Fibroblast of villous mesenchyme (primary cell): ENCODE measurements at places on chromosomes 11 and 22.

GRCh38 chr11:59953463-59954218 lies 10.2 kb upstream of the OOSP4A start:
- no peak for DNase-seq

DNA sequence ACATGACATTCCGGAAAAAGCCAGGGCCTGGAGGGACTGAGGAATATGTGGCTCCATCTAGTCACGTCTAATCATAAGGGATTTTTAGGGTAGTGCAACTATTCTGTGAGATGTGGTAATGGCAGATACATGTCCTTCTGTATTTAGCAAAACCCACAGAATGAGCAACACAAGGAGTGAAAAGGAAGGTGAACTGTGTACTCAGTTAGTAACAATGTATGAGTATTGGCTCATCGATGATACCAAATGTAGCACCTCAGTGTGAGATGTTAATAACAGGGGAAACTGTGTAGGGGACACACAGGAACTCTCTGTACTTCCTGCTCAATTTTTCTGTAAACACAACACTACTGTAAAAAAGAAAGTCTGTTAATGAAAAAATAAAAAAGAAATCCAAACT lies 42.0 kb upstream of the CARS1 start:
- no peak for DNase-seq

GRCh38 chr11:94511932-94512781 lies at the start of gene C11orf97:
TSS of gene C11orf97 (plus strand) at chr11:94512461. CDS start at chr11:94512529, 68 bp downstream.
- peak; percentile 24 for DNase-seq

- peak; percentile 70 for DNase-seq
Observed at GRCh38 chr11:114762408-114762807, 84.1 kb downstream of the NXPE2 start.

DNA sequence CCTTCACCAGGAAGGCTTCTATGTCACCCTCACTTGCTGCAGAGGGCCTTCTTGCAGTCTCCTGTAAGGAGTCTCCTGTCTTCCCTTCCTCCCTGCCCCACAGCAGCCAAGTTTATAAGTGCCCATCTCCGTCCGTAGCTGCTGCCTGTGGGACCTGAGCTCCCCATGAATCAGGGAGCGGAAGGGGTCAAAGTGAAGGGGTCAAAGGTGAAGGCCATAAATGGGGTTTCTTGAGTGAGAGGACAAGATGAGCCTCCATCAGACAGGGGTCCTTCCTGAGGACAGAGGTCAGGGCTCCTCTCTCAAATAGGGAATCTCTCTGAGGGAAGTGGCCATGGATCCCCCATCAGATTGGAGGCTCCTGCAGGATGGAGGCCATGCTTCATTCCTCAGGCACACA lies 44.4 kb downstream of the ARRB1 start:
- DNase-seq: no peak

DNA sequence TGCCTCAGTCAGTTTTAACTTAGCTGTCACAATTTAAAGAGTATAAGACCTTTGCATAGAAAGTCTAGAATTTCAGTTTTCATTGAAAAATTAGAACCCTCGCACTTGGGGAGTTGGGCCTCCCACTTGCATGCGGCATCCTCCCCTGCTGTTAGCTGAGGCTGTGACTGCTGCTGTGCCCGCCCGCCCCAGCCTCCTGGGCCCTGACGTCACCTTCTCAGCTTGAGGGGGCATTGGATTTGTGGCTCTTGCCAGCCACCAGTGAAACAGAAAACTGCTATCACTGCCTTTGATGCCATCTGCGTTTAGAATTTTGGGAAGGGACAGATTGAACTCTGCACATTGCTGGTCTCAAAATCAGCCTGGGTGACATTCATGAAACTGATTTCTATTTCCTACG lies 108.7 kb downstream of the CTTN start:
- DNase-seq: no peak

DNA sequence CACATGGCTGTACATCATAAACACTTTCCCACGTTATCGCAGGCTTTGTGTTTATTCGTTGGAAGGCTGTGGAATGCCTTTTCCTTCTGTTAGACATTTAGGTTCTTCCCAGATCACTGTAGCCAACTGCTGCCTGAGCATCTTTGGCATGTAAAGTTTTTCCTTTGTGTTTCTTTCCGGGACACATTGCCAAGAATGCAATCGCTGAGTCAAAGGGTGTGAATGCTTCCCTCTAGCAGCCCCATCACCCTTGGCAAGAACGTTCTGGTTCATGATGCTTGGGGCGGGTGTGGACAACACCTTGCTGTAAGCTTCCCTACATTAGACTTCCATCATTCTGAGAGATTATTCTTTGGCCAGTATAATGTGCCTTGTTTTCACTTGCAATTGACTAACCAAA lies 136.2 kb downstream of the OSBP2 start:
- peak; percentile 59 for DNase-seq

- peak; percentile 14 for DNase-seq
Observed at GRCh38 chr11:119676461-119677020, 52.5 kb downstream of the NECTIN1 start.

DNA sequence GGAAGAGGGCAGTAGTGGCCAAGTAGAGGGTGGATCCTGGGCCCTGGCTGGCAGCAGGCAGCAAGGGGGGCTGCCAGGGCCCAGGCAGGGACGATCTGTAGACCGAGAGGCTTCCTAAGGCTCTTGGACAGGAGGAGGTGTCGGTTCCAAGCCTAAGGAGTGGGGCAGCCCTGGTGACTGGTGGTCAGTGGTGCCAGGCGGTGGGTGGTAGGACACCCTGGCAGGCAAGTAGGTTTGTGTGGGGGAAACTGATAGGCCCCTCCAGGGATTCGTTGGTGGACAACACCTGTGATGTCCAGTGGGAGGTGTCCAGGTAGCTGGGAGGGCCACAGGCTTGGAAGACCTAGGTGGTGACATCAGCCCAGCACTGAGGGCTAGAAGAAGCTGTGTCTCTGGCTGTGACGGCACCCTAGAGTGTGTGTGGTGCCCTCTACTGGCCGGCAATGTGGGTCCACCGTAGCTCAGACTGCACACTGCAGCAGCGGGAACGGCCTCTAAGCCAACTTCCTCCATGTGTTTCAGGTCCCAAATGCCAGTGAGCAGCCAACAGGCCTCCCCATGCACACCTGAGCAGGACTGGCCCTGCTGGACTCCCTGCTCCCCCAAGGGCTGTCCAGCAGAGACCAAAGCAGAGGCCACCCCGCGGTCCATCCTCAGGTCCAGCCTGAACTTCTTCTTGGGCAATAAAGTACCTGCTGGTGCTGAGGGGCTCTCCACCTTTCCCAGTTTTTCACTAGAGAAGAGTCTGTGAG lies 9.4 kb upstream of the SAMM50 start:
- peak; percentile 63 for DNase-seq

- no peak for DNase-seq
Observed at GRCh38 chr11:73215191-73216134, 2.6 kb upstream of the P2RY2 start.

GRCh38 chr22:32882774-32883530 lies 81.4 kb downstream of the TIMP3 start:
- DNase-seq: no peak

DNA sequence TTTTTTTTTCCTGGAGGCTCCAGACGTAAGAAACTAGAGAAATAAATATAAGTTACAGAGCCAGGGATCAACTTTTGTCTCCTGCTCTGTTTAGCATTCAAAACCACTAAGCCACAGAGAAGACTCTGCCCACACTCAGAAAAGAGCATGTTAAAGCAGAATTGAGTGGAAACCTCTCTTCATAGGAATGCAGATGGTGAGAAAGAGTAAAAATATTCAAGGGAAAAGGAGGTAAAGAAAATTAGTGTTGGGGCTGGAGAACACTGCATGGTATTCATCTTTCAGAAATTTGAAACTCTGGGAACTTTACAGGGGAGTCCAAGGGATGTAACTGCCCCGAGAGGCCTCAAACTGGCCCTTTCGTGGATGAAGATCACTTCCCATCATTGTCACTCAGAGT lies 65.1 kb downstream of the CLMP start:
- DNase-seq: peak; percentile 69

DNA sequence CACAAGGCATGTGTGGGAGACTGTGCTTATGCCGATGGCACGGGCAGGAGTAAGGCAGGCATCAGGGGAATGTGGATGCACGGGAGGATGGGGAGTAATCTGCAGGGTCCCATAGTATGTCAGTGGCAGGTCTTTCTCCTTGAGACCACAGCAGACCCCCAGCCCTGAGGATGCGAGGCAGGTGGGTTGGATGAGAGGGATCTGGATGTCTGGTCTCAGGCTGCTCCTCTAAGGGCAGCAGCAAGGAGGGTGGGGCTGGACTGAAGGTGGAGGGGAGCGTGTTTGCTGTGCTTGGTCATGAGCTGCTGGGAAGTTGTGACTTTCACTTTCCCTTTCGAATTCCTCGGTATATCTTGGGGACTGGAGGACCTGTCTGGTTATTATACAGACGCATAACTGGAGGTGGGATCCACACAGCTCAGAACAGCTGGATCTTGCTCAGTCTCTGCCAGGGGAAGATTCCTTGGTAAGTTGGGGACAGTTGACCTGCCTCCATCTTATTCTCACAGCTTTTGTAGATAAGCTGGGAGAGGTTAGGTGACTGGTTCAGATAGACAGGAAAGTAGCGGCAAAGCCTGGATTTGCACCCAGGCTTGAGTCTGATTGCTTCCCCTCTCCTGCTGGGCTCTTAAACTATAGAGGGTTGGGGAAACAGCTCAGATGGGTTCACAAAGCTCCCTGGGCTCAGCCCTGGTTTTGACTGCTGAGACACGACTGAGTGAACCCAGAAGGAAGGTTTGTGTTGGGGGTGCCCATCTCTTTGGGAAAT lies at the start of gene APOL1:
TSS of gene APOL1 (plus strand) at position 380 of the 769 bp plus-strand sequence. CDS start 1,823 bp downstream, outside the sequence.
- peak; percentile 81 for DNase-seq

DNA sequence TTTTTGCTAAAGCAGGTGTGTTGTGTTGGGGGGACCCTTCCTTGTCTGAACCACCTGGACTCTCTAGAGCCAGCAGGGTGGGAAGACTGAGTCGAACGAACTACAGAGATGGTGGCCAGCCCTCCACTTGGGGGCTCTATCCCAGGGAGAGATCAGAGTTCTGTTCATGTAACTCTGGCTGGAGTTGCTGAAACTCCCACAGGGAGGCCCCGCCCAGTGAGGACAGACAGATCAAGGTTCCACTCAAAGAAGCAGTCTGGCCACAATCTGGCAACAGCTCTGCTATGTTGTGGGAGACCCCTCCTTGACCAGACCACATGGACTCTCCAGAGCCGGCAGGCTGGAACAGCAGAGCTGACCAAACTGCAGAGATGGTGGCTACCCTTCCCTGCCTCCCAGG lies 20.2 kb upstream of the OR5AK2 start:
- DNase-seq: no peak

GRCh38 chr11:26779074-26779865 lies 57.4 kb upstream of the SLC5A12 start:
- DNase-seq: no peak

- DNase-seq: peak; percentile 59
Observed at GRCh38 chr11:105673089-105673488, 63.2 kb downstream of the GRIA4 start.

GRCh38 chr11:118353084-118353710 lies 6.2 kb upstream of the UBE4A start:
- peak; percentile 30 for DNase-seq

- DNase-seq: no peak
Observed at GRCh38 chr11:118152020-118152551, 537 bp downstream of the SCN4B start.
